ENCODE measurements at places on chromosomes 6 and 20.

DNA sequence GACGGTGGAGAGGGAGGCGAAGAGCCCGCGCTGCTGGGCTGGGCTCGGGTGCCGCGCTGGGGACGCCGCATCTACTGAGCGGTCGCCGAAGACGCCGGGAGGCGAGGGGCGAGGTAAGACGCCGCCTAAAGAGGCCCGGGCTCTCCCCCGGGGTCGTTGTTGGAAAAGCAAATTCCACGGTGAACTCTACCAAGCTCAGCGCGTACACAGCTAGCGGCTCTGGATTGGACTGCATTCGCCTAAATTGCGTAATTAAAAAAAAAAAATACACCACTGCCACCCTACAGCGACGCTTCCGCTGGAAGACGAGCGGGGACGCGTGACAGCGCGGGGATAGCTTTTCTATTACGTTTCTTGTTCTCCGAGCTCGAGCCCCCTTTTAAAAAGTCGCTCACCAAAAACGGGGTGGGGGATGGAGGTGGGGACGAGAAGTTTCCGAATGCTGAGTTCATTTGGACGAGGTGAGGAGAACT is 92.0 kb upstream of the PRDM1 start:
- DNase-seq = no peak

DNA sequence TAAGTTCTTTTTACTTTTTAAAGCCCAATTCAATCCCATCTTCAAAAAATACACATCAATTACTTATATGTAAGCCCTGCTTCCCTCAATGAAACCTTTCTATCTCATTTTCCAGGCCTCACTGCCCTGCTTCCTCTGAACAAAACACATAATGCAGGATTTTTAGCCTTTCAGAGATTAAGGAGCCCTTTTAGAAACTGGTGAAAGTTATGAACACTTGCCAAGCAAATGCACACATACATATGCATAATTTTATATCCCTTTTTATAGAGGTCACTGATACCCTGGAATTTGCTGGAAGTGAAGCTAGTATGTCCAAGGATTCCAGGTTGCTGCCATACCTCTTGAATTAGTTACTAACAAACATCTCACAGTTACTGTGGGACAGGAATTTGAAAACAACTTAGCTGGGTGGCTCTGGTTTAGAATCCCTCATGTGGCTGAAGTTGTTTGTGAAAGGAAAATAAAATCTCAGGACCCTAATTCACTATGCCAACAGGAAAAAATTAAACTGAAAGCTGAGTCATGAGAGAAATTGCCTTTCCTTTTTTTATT is 75.8 kb downstream of the UBE3D start:
- no peak for DNase-seq

DNA sequence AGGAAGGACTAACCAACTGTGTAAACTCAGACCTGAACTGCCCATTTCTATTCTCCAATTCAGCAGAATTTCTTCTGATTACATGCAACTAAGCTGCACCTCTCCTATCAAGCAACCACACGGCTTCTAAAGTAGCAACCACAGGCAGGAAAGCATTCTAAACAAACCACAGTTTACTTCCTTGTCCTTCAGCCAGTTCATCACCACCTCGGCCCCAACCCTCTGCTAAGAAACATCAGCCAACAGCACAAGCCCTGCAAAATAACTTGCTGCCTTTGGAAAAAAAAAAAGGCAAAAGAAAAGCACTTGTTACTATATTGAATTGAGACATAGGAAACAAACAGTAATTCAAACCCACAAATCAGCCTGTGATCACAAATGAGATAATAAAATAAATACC is 140.3 kb downstream of the NFATC2 start:
- no peak for DNase-seq

- DNase-seq = no peak
Measured at GRCh38 chr6:169158174-169158573, 95.5 kb downstream of the THBS2 start.

GRCh38 chr20:48366230-48366629 is 461.6 kb downstream of the PREX1 start:
- DNase-seq = no peak

GRCh38 chr20:1820138-1821079 is 74.8 kb upstream of the SIRPA start:
- DNase-seq = no peak

DNA sequence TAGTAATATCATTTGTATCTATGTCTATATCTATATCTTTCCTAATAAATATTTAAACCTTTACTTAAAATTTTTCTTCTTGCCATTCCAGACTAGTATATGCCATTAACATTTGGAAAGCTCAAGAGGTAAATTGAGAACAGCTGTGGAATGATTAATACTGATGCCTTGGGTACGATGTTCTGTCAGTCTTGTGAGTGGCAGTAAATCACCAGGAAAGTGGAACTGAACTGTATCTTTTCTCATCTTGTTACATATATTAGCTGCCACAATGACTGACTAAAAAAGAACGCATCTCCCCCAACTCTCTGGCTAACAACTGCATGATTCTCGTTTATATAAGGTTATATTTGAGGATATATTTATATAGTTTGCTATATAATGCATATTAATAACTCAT is 137.0 kb upstream of the ASCC3 start:
- no peak for DNase-seq

DNA sequence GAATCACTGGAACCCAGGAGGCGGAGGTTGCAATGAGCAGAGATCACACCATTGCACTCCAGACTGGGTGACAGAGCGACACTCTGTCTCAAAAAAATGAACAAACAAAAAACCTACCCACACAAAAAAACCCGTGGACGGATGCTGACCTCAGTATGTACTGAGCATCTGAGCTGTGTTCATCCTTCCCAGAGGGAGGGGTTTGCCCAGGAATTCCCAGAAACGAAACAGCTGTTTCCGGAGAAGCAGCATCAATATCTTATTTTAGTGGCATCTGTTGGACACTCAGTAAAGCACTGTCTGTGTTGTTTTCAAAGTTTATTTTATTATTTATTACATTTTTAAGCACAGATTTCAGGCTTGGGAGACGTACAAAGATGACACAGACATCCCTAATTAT is 18.7 kb downstream of the NANP start:
- DNase-seq = no peak

DNA sequence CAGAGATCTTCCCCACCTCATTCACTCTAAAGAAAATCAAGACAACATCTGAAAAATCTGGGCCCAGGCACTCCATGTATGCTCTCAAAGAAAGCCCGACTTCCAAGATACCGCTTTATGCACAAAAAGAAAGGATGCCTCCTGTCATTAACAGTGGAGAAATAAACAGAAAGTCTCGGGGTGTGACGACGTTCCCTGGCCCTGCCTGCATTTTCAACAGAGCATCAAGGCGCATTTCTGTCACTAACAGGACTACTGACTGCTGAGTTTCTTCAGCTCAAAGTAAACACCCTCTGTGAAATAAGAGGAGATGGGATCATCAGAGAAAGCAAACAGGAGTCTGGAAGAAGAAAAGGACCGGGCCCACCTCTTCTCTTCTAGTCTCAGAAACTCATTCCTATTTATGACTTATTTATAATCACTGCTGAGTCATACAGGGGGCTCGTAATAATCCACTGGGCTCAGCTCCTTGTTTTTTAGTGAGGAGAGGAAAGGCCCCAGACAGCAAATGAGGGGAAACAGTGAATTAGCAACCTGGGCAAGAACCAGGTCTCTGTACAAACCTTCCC is 99.7 kb downstream of the ZMYND8 start:
- DNase-seq = no peak

DNA sequence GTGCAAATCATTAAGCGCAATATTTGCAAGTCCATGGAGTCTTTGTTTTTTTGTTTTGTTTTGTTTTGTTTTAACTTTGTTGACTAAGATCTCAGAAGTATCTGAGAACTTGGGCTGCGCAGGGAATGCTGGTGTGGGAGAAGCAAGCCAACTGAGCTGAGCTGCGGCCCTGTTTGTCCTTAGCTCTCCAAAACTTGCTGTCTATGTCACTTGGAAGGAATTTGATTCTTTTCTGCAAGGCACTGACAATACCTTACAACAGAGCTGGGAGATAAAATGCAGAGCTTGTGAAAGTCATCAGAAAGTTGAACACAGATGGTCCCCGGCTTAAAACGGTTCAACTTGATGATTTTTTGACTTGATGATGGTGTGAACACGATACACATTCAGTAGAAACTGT is 5.4 kb downstream of the SLC22A23 start:
- DNase-seq = no peak

DNA sequence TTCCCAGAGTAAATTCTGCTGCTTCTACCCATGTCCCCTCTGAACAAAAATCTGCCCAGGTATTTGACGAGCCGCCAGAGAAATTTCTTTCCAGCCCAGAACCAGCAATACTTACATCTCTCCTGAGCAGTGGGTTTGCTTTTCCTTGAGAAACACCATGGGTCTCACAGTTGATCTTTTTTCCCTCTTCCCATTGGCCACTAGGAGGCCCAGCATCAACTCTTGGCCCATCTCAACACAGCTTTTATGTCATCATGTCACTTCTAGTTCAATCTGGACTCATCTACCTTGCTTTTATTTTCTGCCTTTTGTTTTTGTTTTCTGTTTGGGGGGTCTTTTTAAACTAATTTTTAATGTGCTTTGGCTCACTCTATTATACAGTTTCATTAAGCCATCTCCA is 18.8 kb downstream of the MAFB start:
- no peak for DNase-seq

DNA sequence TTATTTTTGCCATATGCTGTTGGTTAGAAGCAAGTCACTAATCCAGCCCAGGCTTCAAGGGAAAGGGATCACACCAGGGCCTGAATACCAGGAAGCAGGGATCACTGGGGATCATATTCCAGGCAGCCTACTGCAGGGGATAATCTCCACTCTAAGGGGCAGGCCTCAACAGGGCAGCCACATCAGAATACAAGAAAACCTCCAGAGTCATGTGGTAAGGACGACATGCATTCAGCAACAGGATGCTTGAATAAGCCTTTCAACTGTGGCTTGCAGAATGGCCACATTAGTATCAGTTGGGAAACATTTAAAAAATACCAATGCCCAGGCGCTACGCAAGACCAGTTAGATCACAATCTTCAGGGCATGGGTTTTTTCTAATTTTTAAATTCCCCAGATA is 109.1 kb downstream of the LY86 start:
- no peak for DNase-seq

GRCh38 chr6:135667691-135668455 is 170.3 kb upstream of the AHI1 start:
- DNase-seq = no peak

GRCh38 chr20:41631826-41632225 is 13.6 kb upstream of the CHD6 start:
- DNase-seq = no peak

- DNase-seq = no peak
Measured at GRCh38 chr6:100261486-100261885, 203.2 kb downstream of the SIM1 start.

DNA sequence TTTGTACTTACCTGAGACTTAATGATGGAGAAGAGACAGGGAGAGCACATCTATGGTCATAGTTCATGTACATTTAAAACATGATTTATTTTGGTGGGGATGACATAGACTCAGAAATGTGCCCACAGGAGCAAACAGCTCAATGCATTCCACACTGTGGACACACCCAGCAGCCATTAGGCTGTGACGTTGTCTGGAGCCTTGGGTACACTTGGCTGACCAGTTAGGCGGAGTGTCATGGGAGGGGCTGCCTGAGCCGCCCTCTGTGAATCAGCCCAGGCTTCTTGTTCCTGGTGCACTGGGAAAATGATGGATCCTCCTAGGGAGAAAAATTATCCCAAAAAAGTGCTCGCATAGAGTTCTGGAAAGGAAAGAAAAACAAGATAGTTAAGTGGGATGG is 231.0 kb upstream of the GMDS start:
- DNase-seq = no peak

- DNase-seq = peak; percentile 23
Measured at GRCh38 chr6:20212392-20213111, at the start of gene MBOAT1. TSS of gene MBOAT1 (minus strand) at chr6:20212469. CDS start at chr6:20212234, 235 bp downstream.

DNA sequence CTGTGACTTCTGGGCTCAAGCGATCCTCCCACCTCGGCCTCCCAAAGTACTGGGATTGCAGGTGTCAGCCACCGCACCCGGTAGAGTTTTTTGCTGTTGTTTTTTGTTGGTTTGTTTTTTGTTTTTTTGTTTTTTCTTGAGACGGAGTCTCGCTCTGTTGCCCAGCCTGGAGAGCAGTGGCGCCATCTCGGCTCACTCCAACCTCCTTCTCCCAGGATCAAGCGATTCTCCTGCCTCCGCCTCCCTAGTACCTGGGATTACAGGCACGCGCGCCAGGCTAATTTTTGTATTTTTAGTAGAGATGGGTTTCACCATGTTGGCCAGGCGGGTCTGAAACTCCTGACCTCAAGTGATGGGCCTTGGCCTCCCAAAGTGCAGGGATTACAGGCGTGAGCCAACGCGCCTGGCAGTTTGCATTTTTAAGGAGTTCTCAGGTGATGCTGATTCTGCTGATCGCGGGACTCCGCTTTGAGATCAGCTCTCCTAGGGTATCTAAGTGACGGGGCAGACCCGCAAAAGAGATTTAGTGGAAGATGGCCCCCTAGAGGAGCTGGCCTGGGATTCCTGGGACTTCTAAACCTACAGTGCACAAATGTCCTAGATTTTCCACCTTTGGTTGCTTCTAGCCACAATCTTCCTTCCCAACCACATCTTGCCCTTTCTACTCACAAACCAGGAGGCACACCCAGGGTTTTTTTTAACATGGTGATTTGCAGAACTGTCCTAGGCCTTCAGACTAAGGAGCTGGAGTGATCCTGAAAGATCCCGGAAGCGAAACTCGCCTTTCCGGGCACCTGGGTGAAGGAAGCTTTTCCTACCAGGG is 45.2 kb downstream of the DPPA5 start:
- no peak for DNase-seq

GRCh38 chr20:63183422-63184146 is 32.3 kb downstream of the YTHDF1 start:
- DNase-seq = no peak

Data from stimulated activated CD4-positive, alpha-beta T cell treated with anti-CD3 and anti-CD28 coated beads, Interleukin-1b, Interleukin-23, amount 100 ng/mL, for 1 hour (primary cell).